ENCODE measurements at places on chromosomes 12 and 14. TPM values are rescaled to one million over a fixed set of nuclear protein-coding genes. Genes with fewer than 3 reads are reported as not detected.
A peak's percentile ranks its signal among the peaks of the same experiment; 100 is the strongest.

ANKLE2 gene
- 32.2 TPM for total RNA-seq

- no peak for DNase-seq
Measured at GRCh38 chr12:116482179-116482578, 77.0 kb upstream of the MAP1LC3B2 start.

- DNase-seq, result no peak
Measured at GRCh38 chr14:57493467-57494181, at the start of gene CCDC198. TSS of gene CCDC198 (minus strand) at chr14:57493857. CDS start at chr14:57493715, 142 bp downstream.

GOLT1B gene
- 18.2 TPM for total RNA-seq

- no peak for DNase-seq
Measured at GRCh38 chr12:15664491-15664890, 124.7 kb downstream of the EPS8 start.

GRCh38 chr12:54932038-54932437 is 52.5 kb downstream of the TESPA1 start:
- no peak for DNase-seq

DNA sequence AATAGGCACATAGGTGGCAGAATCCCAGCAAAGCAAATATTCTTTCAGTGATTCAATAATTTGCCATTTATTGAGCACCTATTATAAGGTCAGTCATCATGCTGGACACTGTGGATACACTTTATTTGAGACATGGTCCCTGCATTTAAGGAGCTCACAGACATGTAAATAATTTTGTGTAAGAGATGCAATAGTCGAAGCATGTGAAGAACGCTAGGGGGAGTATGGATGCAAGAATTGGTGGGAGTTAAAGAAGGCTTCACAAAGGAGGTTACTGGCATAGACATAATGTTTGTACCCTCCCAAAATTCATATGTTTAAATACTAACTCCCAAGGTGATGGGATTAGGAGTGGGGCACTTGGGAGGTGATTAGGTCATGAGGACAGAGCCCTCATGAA is 260.6 kb upstream of the GARIN6 start:
- no peak for DNase-seq

DNA sequence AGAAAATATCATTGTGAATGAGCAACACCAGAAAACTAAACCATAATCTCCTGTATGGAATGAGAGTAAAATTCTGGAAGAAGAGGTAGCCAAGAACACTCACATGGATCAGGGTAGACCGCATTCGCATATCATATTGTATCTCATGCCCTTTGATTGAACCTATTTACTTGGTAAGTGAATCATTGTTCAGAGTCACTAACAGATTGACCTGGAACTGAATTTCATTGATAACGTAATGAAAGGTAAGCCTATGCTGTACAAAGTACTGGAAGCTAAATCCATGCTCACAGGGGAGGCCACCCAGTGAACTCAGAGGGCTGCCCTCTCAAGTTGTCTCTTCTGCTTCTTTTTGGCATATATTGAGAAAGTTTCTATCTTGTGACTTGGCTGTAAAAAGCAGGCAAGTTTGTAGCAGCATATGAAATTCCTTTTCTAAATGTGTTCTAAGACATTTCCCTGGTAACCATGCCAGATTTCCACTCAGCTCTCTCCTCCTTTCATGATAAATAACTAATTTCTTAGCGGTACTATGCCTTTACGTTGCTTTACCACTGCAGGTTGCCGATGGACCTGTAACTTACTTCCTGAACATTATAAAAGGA is 91.4 kb downstream of the PLCZ1 start:
- DNase-seq, result no peak

PPFIA2 gene
- total RNA-seq, result not detected

DNA sequence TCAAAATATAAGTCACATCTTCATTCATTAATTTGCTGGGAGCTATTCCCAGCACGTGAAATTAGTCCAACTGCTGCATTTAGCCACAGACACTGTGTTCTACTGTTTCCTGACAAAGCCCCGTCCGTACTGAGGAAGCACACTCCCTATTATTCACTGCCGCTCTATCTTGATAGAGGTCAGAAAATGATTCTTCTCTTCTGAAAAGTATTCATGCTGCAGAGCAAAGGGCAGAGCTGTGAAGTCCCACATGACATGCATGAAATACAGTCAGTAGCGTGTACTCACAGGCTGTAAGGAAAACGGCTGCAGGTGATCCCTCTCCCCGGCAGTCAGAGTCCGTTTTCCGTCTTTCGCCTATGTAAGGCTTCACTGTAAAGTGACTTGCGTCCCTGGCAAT is 302.5 kb upstream of the FKBP4 start:
- peak; percentile 26 for DNase-seq

DNA sequence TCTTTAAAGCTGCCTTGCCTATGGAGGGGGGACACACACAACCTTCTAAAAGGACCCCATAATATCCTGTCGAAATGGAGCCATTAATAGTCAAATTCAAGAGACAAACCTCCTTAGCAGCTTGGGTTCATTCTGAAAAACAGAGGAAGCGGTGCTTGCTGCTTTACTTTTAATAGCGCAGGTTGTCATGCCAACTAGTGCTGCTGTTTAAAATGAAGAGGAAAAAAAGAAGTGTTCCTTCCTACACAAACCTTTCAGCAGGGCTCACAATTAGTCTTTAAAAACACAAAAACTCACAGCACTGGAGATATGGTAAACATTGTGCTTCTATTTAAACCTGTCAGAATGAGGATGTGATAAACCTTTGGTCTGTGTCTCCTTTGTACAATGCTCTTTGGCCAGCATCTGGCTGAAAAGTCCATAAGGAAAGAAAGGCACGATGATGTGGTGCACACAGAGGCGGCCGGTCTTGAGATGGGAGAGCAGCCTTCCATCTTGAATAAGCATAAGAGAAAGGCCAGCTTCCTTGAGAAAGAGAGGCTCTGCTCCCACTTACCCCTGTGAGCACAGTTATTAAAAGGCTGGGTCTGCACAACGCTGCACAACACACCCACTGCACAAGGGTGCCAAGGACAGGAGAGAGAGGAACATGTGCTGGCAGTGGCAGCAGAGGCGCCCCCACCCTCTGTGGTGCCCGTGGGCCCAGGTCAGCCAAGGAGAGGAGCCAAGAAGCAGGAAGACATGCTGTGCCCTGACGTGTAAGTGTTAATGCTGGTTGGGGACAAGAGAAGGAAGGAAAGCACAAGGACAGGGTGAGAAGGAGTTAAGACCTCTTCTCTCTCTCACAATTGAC is 144.6 kb downstream of the TTC7B start:
- DNase-seq, result peak; percentile 21

GRCh38 chr14:100841761-100842403 is 16.0 kb downstream of the MEG3 start:
- DNase-seq, result no peak

DNA sequence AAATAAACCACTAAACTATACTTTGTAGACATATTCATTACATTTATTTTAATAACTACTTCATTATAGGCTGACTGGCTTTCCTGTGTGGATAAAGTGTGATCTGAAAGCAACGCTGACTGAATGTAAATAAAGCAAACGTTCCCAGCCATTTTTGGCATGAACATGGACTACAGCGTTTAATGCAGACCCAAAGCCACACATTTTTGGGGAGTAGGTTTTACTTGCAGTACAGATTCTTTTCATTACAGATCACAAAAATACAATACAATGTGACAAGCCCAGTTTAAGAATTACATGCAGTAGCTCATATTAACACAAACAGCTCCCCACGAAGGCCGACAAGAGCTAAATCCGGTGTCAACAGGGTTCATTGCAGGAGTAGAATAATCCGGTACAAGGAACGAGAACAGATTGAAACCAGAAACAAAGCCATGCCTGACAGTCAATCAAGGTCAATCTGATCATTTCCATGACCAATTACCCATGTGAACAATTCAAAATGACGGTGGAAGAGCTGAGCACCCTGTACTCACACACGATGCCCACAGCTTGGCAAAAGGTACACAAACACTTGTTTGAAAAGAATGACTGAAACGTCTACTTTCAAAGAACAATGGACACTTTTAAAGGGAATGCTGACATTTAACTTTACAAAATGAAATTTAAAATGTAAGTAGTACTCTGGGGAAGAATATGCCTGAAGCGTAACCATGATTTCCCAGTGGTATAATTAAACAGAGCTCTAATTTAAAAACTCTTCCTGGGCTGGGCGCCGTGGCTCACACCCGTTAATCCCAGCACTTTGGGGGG is 5.3 kb downstream of the BAG5 start:
- no peak for DNase-seq

FAR2 gene
- total RNA-seq, result 80.8 TPM

POU6F1 gene
- 3.0 TPM for total RNA-seq

- peak; percentile 95 for DNase-seq
Measured at GRCh38 chr14:92460916-92461579, 52.5 kb upstream of the RIN3 start.

- DNase-seq, result peak; percentile 55
Measured at GRCh38 chr12:46342562-46343033, 30.0 kb downstream of the SLC38A2 start.

DNA sequence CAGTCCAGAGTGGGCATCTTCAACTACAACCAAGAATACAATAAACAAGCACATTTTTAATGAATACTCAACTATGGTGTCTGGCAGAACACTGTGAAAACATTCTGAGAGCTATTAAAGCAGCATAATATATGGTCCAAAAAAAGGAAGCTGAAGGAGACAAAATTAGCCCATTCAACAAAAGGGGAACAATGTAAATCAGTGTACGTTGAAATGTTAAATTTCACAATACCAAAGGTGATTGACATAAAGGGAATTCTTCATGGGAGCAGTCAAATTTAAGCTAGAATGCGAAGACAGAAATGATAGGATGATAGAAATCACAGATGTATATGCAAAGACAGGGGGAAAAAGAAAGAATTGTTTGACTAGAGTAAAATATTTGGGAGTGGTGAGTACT is 41.3 kb upstream of the SYCP3 start:
- DNase-seq, result no peak

LGR5 gene
- not detected for total RNA-seq

GRCh38 chr14:79997509-79998208 is 213.6 kb downstream of the DIO2 start:
- DNase-seq, result no peak

DNA sequence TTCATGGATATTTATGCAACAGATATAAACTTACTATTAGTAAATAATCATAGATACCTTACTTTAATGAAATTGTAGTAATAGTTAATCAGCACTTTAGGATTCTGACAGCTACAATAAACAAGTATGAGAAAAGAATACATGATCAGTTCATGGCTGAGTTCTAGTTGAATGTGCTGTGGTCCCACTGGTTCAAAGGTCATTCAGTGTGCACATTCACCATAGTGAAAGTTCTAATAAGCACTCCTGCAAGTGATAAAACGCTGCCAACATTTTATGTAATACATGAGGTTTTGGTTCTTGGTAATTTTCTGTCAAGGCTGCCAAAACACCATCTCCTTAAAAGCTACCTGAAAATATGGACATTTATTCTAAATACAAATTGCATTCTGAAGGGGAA is 92.6 kb downstream of the NUMB start:
- no peak for DNase-seq

DNA sequence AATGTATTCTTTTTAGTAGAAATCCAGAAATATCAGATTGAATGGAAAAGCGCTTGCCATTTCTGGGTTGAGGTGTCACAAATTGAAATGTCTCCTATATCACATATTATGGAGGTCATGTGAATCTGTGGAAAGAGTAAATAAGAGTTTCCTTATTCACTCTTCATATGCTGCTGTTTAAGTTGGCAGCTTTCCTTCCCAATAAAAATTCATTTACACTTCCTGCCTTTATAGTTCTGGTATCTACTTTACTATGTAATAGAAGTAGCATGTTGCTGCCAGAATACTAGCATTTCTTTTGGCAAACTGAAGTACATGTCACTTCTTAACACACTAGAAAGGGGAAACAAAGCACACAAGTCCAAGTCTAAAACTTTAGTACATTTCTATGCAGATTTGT is 60.8 kb downstream of the SDR9C7 start:
- DNase-seq, result no peak

DNA sequence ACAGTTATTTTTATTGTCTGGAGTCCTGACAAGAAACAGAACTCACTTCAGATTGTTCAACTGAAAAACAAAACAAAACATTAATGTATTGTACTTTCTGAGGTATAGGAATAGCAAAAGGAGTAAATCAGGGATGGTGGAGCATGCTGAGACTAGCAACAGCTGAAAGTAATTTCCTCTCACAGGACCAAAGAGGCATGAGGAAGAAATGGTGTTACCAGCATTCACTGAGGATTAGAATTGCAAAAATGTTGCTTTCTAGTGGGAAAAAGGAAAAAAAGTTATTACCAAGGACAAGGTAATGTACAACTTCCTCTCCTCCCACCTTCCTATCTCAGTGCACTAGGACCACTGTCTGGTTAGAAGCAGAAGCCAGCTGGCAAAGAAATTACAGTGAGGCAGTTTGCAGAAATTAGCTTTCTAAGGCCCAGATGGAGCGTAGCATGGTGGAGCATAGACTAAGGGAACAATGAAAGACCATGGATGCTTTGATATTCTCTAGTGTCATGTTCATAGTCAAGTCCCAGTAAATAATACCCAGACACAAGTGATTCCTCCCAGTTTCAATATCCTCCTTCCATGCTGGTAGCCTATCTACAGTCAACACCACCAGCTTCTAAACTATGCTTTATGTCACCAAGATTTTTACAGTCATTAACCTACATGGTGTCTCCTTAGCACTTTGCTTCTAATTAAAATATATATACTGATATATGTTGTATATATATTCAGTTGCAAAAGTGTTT is 133.7 kb upstream of the DCN start:
- DNase-seq, result no peak

DNA sequence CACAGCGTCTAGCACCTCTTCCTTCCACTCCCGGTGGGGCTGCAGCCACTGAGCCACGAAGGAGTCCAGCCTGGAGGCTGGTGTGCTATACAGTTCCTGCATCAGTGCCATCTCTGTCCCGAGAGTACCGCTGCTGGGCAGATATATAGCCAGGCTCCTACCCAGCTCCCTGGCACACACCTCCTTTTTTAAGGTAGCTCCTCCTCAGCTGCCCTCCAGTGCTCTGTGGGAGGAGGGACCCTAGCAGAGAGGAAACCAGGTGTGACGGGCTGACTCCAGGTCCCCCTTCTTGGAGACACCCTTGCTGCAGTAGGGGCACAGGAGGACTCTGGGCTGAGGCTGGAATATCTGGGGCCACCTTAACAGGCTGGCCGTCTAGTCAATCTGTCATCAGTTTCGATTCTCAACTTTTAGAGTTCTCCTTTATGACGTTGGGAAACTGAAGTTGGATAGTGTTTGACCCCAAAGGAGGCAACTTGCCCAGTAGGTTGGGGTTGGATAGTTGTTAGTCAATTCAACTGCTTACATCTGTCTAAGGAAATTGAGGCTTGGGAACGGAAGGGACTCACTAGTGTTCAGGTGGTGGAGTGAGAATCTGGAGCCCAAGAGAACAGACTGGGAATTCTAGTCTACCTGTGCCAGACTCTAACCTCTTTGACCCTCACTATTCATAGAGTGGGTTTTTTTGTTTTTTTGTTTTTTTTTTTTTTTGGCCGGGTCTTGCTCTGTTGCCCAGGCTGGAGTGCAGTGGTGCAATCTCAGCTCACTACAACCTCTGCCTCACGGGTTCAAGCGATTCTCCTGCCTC is at the start of gene OASL:
Gene OASL, minus strand, starts transcription at position 386 of the 808 bp plus-strand sequence. Its CDS starts 275 bp downstream, at position 111.
- DNase-seq, result no peak

GRCh38 chr12:127642208-127642607 is 624.8 kb upstream of the TMEM132C start:
- no peak for DNase-seq

GRCh38 chr12:81209012-81209411 is 131.1 kb downstream of the ACSS3 start:
- no peak for DNase-seq

- DNase-seq, result no peak
Measured at GRCh38 chr14:47040550-47040949, 389.0 kb upstream of the RPL10L start.

GRCh38 chr12:130880411-130880885 is 8.6 kb downstream of the RAN start:
- no peak for DNase-seq

Data from dermis microvascular lymphatic vessel endothelial cell (primary cell).